Activated CD4-positive, alpha-beta memory T cell treated with anti-CD3 and anti-CD28 coated beads for 36 hours (primary cell): ENCODE measurements at places on chromosomes 12 and 14. TPM values are rescaled to one million over a fixed set of nuclear protein-coding genes. Genes with fewer than 3 reads are reported as not detected.

Gene HOXC6
- not detected for total RNA-seq

Gene PCNX4
- 26.9 TPM for total RNA-seq

Gene SLC2A13
- total RNA-seq = 3.4 TPM

Gene PGAM5
- total RNA-seq = 54.3 TPM
